ENCODE measurements at places on chromosomes 16 and 17.
A peak's percentile ranks its signal among the peaks of the same experiment; 100 is the strongest.

GRCh38 chr16:9159839-9160550 is 68.6 kb downstream of the HAPSTR1 start:
- DNase-seq = peak; percentile 82

DNA sequence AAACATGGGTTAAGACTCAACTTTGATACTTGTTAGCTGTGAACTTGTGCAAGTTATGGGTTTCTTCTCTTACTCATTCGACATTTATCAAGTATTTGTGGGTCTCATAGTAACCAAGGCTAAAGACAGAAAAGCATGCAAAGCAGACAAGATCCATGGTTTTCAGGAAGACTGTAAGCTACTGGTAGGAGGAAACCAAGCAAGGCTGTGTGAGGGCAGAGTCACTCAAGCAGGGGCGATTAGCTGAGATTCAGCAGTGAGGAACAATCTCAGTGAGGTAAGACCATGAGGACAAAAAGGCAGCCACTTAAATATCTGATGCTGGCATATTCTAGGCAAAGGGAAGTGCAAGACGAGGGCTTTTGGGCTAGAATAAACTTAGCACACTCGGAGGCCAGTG is 29.5 kb downstream of the MBTD1 start:
- no peak for DNase-seq

DNA sequence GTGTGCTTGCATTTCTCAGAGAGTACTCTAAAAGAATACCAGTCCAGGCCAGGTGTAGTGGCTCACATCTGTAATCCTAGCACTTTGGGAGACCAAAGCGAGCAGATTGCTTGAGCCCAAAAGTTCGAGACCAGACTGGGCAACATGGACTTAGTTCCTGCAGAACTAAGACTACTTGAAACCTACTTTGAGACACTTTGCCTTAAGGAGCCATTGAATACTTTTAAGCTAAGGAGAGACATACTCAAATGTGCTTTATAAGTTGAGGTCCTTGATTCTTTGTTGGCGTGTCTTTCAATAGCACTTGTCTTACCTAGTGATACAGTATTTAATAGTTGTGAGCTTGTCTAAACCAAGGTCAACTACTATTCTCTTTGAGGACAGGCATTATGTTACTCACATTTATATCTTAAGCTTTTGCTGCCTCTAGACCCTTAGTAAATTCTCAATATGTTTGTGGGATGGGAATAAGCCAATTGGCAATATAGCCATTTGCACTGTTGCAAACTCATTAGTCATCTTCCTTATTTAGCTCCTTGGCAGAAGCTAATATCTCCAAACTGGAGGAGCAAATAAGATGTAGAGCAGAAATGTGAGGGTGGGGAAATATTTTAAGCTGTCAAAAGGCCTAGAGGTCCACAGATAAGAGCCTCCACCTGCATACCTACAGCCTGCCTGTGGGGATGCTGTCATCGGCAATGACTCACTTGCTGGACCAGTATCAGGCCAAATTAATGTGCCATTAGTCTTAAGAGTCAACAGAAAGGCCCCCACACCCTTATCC is 16.3 kb downstream of the SCPEP1 start:
- no peak for DNase-seq

DNA sequence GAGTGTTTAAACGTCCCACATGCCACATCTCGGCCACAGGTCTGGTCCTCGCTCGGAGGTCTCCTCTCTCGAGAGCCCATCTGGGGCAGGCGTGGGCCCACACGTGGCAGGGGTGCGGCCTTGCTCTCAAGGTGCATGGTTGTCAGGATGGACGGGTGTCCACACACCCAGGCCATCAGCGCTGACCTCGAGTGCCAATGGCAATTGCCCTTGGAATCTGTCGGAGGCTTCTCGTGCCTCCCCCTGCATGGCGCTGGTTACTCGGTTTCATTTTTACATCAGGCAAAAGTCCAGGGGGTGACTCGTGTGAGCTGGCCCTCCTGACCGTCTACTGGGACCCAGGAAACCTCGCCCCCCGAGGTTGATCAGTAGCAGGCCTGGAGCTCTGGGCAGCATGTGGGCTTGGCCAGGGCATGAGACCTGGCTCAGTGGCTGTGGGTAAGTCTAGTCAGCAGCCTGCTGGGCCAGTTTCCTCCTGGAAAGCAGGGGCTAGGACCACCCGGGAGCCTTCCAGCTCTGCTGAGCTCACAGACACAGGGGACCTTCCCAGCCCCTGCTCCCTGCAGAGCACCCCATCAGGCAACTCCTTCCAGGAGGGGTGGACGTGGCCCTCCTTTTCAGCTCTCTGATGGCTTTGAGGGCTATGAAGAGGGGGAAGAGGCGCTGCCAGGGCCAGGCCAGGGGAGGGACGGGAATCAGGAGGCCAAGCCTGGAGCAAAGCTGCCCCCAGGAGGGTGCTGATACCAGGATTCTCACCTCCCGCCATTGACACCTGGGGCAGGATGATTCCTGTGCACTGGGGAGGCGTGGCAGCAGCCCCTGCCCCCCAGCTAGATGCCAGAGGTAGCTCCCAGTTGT is 3.7 kb upstream of the ZNF469 start:
- no peak for DNase-seq

DNA sequence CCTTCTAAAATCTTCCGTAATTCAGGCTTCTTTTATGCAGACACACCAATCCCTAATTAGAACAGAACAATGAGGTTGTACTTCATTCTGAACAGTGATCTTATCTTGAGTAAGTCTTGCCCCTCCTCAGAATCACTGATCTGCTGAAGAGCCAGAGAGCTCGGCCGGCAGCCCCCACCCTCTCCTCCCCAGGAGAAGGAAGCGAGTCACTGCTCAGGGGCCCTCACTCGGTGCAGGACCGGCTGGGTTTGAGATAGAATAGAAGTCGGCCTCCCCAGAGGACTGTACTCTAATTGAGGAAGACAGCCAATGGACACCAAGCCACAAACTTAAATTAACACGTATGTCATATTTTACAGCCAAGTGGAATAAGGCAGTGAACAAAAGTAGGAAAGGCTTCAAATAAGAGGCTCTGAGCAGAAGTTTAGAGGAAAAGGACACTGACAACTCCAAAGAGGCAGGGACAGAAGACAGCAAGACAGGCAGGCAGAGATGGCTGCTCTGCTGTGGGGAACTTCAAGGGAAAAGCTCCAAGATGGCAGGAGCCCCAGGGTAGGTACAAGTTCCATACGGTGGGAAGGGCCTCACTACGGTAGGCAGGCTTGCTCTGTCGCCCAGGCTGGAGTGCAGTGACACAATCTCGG is 18.6 kb downstream of the CREBBP start:
- DNase-seq = no peak

GRCh38 chr17:29495011-29495410 is 71.8 kb downstream of the ABHD15 start:
- DNase-seq = no peak

DNA sequence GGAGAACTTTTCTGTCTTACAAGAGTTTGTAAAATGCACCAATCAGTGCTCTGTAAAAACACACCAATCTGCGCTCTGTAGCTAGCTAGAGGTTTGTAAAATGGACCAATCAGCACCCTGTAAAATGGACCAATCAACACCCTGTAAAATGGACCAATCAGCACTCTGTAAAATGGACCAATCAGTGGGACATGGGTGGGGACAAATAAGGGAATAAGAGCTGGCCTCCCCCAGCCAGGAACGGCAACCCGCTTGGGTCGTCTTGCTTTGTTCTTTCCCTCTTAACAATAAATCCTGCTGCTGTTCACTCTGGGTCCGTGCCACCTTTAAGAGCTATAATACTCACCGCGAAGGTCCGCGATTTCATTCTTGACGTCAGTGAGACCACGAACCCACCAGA is 18.5 kb upstream of the KCNG4 start:
- no peak for DNase-seq

DNA sequence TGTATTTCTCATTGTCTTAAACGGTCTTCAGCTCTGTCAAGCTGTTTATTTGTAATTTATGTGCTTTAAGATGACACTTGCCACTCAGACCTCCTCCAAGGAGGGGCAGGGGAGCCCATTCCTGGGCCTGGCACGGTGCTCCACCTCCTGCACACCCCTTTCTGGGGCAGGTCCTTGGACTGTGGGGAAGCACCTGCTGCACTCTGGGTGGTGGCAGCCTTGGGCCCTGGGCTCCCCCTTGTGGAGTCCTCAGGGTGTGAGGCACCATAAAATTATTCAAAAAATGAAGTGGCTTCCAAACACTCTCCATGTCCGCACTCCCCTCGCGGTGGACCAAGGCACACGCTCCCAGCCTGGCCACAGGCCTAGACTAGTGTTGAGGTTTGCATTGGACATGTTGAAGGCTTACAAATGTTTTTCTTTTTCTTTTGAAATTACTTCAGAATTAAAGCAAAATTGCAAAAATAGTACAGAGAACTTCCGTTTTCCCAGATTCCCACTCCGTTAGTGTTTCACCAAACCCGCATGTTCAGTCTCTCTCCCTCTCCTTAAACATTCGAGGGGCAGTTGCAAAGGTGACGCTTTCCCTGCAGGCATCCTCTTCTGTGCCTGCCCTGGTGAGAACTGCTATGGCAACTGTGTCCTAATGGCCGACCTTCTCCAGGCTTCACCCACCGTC is 32.4 kb downstream of the FOXK2 start:
- no peak for DNase-seq

DNA sequence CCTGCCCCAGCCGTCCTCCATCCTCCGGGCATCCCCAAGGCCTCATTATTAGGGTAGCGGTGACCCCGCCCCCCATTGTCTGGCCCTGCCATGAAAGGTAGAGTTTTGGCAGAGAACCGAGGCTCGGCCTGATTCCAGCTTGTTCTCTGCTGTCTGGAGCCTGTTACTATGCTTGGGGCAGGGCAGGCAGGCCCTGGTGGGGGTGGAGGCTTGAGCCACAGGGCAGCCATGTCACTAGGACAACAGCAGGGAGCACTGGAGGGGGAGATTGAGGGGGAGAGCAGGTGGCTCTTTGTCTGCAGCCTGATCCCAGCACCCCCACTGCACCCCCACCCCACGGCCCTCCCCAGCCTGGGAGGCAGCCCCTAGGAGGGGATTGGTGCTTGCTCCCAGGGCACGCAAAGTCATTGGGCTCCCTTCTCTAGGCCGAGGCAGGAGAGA is 15.4 kb downstream of the RHBDL3 start:
- no peak for DNase-seq

DNA sequence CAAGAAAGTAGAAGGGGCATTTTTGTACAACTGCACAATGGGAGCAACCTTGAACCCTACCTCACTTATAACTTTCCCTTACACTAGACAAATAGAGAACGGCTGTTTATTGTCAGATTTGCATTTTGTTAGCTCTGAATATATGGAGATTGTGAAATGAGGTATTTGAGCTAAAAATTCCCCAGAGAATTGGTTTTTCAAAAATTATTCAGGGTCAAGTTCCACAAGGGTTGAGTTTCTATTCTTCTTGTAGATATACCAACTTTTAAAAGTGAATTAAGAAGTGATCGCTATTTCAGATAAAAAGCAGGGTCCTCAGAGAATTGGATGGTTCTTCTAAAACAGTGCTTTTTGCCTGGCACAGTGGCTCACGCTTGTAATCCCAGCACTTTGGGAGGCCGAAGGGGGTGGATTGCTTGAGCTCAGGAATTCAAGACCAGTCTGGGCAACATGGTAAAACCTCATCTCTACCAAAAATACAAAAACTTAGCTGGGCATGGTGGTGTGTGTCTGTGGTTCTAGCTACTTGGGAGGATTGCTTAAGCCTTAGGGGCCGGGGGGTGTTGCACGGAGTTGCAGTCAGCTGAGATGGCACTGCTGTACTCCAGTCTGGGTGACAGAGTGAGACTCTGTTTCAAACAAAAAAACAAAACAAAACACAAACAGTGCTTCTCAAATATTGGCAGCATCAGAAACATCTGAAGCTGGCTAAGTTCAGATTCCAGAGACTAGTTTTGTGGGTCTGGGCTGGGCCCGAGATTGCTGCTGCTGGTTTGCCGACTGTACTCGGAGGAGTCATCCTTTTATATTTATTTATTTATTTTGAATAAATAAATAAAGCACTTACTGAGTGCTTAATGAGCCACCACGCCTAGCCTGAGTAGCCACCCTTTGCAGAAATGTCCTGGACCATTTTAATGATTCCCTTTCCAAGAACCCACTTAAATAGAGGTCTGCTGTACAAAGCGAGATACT is 50.9 kb downstream of the PECAM1 start:
- no peak for DNase-seq

DNA sequence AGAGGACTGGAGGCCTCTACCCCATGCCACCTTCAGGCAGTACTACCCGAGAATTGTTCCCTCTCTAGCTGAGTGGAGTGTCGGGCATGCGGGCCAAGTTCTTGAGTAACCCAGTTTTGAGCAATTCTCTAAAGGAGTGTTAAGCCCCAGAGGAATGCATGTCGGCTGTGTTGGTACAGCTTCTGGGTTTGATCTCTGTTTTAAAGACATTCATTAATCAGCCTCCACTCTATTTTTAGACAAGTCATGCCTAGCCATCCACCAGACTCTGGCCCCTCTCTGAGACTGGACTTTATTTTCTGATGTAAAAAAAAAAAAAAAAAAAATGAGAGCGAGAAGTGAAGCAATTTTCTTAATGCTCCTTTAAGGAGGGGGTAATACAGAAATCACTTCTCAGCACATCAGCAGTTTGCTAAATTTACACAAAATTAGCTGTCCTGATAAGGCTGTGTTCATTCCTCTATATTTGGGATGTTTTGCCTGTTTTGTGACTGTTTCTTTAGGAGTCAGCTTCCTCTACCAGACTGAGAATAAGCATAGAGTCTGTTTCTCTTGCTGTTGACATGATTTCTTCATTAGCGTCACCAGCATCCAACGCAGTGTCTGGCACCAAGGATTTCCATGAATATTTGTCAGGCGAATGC is 88.7 kb downstream of the AXIN2 start:
- DNase-seq = no peak

DNA sequence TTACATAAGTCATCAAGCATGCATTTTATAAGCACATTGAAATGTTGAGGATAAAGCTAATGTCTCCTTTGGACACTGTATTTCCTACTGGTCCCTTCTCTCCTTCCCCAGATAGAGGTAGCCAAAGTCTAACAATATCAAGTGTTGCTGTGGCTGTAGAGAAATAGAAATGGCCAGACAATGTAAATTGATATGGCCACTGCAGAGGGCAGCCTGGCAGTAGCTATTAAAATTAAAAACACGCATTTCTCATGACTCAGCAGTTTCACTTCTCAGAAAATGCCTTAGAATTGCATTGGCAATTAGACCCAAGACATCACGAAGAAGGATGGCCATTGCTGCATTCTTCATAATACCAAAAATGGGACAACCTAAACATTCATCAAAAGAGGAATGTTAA is 46.8 kb upstream of the MRTFB start:
- DNase-seq = no peak

GRCh38 chr17:31296142-31296541 is 897 bp downstream of the OMG start:
- DNase-seq = no peak

- DNase-seq = no peak
Measured at GRCh38 chr17:76550712-76551615, 11.1 kb downstream of the PRCD start.

- no peak for DNase-seq
Measured at GRCh38 chr17:29744121-29744520, 121.4 kb upstream of the CORO6 start.

GRCh38 chr17:1490643-1491442 is 1.6 kb downstream of the MYO1C start:
- no peak for DNase-seq

- DNase-seq = no peak
Measured at GRCh38 chr16:30458561-30459394, 13.1 kb upstream of the SEPHS2 start.

Data from NT2/D1 (cell line).